ENCODE measurements at places on chromosomes 7 and 10. TPM values are rescaled to one million over a fixed set of nuclear protein-coding genes. Genes with fewer than 3 reads are reported as not detected.

SLC13A1 gene
- total RNA-seq, result not detected

RBP3 gene
- total RNA-seq, result not detected

FOXI2 gene
- 1.7 TPM for total RNA-seq

YWHAG gene
- 136 TPM for total RNA-seq

CRTAC1 gene
- total RNA-seq, result 4.6 TPM

SLC35G1 gene
- total RNA-seq, result 7.3 TPM

NEURL1 gene
- 17.6 TPM for total RNA-seq

STEAP1B gene
- total RNA-seq, result 1.2 TPM

GARIN1A gene
- 7.4 TPM for total RNA-seq

HOXA9 gene
- total RNA-seq, result not detected

GLI3 gene
- 9.0 TPM for total RNA-seq

MORN4 gene
- 21.1 TPM for total RNA-seq

DUSP5 gene
- 92.9 TPM for total RNA-seq

IFIT1B gene
- not detected for total RNA-seq

ZNF777 gene
- 19.0 TPM for total RNA-seq

EVX1 gene
- not detected for total RNA-seq

SLC13A4 gene
- 0.22 TPM for total RNA-seq

BMPER gene
- total RNA-seq, result 0.69 TPM

OR2A5 gene
- not detected for total RNA-seq

CPVL gene
- 22.1 TPM for total RNA-seq

ACSM6 gene
- not detected for total RNA-seq

GSTK1 gene
- total RNA-seq, result 114 TPM

CUBN gene
- 0.98 TPM for total RNA-seq

PNLIP gene
- total RNA-seq, result not detected

SPDYE2B gene
- total RNA-seq, result not detected

DENND11 gene
- 52.3 TPM for total RNA-seq

CCDC7 gene
- 9.5 TPM for total RNA-seq

C10orf67 gene
- 0.38 TPM for total RNA-seq

LIPM gene
- total RNA-seq, result not detected

SLIT1 gene
- total RNA-seq, result 25.5 TPM

AGBL3 gene
- 8.8 TPM for total RNA-seq
